NCI-H2107 (cell line): ENCODE measurements at places on chromosomes 16 and 17.

- DNase-seq = no peak
These were observed 1.8 kb upstream of the NOTUM start for GRCh38 chr17:81962499-81963441.

DNA sequence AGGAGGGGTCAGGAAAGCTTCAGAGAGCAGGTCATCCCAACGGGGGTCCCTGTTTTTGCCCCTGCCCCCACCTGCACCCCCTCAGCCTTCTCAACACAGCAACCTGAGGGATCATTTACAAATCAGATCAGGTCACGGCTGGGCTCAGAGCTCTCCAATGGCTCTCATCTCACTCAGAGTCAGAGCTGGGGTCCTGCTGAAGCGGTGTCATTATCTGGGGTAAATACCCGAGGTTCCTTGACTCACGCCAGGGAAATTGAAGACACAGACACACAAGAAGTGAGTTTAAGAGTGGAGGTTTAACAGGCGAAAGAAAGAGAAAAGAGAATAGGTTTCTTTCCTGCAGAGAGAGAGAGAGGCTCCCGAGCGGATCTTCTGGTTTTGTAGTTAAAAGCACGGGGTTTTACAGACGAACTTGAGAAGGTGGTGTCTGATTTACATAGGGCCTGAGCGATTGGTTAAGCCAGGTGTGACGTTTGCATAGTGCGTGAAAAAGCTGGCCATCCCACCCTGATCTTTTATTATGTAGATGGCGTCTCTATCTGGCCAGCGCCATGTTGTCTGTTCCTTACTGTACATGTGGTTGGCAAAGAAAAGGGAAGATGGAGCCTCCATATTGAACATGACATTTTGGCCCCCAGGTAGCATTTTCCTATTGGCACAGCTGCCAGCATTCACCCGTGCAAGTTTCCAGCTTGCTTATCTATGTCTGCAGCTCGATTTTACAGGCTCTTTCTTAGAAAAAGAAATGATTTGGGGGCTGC is 51.4 kb downstream of the WSB1 start:
- DNase-seq = no peak

DNA sequence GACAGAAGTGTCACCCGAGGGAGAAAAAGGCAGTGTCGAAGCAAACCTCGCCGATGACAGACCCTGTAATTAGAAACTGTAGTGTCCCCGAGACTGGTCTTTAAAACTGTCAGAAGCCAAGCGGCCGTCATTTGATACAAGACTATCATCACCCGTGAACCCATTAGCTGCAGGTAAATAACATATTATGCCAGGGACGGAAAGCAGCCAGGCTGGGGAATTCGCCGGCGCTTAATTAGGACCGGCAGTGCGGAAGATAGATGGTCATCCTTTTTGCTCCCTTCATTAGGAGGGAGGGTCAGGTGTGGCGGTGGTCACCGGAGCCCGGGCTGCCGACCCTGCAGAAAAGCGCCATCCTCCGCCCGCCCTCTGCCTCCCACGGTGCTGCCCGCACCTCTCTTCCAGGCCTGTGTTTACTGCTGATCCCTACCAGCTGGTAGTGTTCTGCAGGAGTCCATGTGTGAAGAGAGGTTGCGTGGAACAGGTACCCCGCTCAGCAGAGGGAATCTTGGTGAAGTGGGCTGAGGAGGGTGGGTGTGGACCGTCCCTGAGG is 109.4 kb upstream of the GSE1 start:
- no peak for DNase-seq

DNA sequence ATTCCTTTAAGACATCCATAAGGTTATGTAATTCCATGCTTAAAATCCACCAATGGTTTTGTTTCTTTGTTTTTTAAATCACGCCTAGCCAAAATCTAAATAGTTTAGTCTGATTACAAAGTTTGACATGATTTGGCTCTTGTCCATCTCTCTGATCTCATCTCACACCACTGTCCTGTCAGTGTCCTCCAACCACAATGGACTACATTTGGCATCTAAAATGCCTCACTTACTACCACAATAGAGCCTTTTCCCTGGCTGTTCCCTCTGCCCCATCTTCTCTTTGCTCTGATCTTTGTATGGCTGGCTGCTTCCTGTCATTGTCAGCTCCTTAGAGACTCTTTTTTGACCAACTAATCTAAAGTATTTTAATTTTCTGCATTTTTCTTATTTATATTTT is 157.2 kb downstream of the MYO1D start:
- DNase-seq = no peak

DNA sequence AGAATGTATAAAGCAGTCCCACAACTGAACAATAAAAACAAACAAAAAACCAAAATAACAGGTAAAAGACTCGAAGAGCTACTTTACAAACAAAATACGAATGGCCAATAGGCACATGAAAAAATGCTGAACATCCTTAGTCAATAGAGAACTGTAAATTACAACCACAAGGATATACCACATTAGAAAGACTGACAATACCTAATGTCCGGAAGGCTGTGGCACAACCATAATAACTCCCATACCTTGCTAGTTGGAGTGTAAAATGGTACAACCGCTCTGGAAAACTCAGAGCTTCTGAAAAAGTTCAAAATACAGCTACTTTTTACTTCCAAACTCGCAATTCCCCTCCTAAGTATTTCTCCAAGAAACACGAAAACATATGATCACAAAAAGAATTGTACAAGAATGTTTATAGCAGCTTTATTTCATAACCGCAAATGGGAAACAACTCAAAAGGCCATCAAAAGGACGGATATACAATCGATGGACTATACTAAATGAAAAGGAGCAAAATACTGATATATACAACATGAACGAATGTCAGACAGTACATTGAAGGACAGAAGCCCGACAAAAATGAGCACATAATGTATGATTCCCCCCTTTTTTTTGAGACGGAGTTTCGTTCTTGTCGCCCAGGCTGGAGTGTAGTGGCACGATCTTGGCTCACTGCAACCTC is 2.3 kb downstream of the TP53 start:
- DNase-seq = no peak

- no peak for DNase-seq
These were observed 71.6 kb downstream of the GPR139 start for GRCh38 chr16:20001856-20002707.

- no peak for DNase-seq
These were observed 121.6 kb upstream of the SMURF2 start for GRCh38 chr17:64783556-64784352.

DNA sequence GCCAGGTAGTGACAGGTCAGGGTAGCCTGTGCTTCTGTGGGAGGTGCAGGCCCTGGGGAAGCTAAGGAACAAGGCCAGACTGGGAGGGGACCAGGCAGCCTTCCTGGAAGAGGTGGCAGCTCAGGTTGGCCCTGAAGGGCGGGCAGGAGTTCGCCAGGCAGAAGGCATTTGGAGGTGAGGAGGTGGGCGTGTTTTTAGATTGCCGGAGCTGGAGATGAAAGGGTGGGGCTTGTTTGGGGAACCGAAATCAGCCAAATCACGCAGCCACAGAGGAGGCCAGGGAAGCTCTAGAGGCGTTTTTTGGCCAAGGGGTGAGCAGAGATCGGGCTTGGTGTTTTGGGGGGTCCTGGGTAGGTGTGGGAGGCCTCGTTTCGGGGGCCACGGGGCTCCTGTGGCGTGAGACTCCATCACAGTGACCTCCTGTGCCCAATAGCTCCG is 7.6 kb downstream of the ADCY7 start:
- no peak for DNase-seq

GRCh38 chr16:88408561-88409142 is 25.9 kb downstream of the ZNF469 start:
- DNase-seq = no peak
